Esophagus (tissue), 2 donors: ENCODE measurements at places on chromosomes 4 and X. TPM values are rescaled to one million over a fixed set of nuclear protein-coding genes. Genes with fewer than 3 reads are reported as not detected.

Gene CFAP99
- 0.07 TPM for polyA plus RNA-seq

Gene MAGEA1
- polyA plus RNA-seq = not detected

Gene CT45A5
- not detected for polyA plus RNA-seq

Gene OPRPN
- not detected for polyA plus RNA-seq

Gene ZNF711
- 2.4 TPM for polyA plus RNA-seq

Gene F8A3
- 1.8 TPM for polyA plus RNA-seq

Gene TRIML2
- not detected for polyA plus RNA-seq

Gene SLC38A5
- polyA plus RNA-seq = 16.3 TPM

Gene SYP
- polyA plus RNA-seq = 0.79 TPM

Gene CLDN22
- 0.09 TPM for polyA plus RNA-seq

Gene MTMR8
- 1.2 TPM for polyA plus RNA-seq

Gene LETM1
- 25.7 TPM for polyA plus RNA-seq

Gene NHSL2
- polyA plus RNA-seq = 0.51 TPM

Gene COL25A1
- polyA plus RNA-seq = 0.02 TPM

Gene CENPE
- 2.0 TPM for polyA plus RNA-seq
